ENCODE measurements at places on chromosomes 3 and 15. TPM values are rescaled to one million over a fixed set of nuclear protein-coding genes. Genes with fewer than 3 reads are reported as not detected.

- no peak overlapping the region for H3K27ac ChIP-seq
- no peak for DNase-seq
- peaks cover 2% of the 10 kb centered on the region for H3K27me3 ChIP-seq
- H3K4me3 ChIP-seq: no peak overlapping the region
- no peaks in the 10 kb centered on the region for H3K4me1 ChIP-seq
- no peaks in the 10 kb centered on the region for H3K36me3 ChIP-seq
These were observed 760.4 kb downstream of the ZPLD1 start for GRCh38 chr3:103195216-103195615.

The PAQR5 gene
- total RNA-seq: 1.5 TPM

DNA sequence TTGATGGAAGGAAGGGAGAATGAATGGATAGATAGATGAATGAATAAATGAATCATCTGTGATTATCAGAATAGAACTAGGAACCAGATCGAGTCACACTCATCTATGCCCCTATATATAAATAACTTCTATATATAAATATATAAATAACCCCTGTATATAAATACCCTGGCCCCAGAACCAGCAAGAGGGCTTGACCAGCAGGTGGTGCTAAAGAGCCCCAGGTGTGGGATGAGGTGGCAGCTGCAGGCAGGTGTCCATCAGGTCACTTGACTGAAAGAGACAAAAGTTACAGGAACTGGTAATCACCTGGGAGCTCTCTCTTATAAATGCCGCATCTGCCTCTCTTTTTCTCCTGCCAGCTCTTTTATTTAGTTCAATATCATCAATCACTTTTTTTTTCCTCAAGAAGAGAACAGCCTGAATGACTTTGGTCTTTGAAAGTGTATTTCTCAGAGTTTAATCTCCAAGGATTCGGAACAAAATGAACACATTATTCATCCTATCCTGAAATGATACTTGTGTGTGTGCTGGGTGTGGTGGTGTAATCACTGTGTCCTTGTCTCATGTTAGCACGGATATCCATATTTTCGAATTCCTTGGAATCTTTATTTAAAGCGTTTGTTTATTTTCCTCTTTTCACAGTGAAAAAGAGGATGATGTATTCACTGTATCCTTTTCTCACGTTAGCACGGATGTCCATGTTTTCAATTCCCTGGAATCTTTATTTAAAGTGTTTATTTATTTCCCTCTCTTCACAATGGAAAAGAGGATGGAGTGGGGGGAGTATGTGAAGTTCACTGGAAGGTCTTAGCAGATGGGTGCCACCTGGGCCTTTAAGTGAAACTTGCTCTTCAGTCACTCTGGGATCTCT lies 35.4 kb upstream of the ATG7 start:
- peak overlapping the region; percentile 97 for H3K27ac ChIP-seq
- no peaks in the 10 kb centered on the region for H3K27me3 ChIP-seq
- DNase-seq: no peak
- peak overlapping the region; percentile 31 for H3K4me3 ChIP-seq
- H3K36me3 ChIP-seq: peaks cover 25% of the 10 kb centered on the region
- H3K4me1 ChIP-seq: peaks cover 47% of the 10 kb centered on the region

GRCh38 chr3:48435774-48436476 lies 4.0 kb downstream of the CCDC51 start:
- H3K4me3 ChIP-seq: no peak overlapping the region
- peaks cover 5% of the 10 kb centered on the region for H3K36me3 ChIP-seq
- H3K4me1 ChIP-seq: peaks cover 28% of the 10 kb centered on the region
- no peak overlapping the region for H3K27ac ChIP-seq

GRCh38 chr15:91961357-91961756 lies 107.8 kb downstream of the SLCO3A1 start:
- no peak for DNase-seq
- H3K27me3 ChIP-seq: no peaks in the 10 kb centered on the region
- H3K36me3 ChIP-seq: no peaks in the 10 kb centered on the region

GRCh38 chr15:27059610-27060202 lies 88.7 kb downstream of the GABRG3 start:
- H3K27me3 ChIP-seq: no peaks in the 10 kb centered on the region
- DNase-seq: no peak
- H3K4me3 ChIP-seq: no peak overlapping the region

All from osteocyte (in vitro differentiated cells).